Right atrium auricular region (tissue), 2 donors: ENCODE measurements at places on chromosomes 16 and 17. TPM values are rescaled to one million over a fixed set of nuclear protein-coding genes. Genes with fewer than 3 reads are reported as not detected.

GRCh38 chr17:49986396-49987289 is 8.4 kb downstream of the DLX3 start:
- no peak for DNase-seq

GRCh38 chr17:75755205-75755901 is 9.6 kb downstream of the GALK1 start:
- DNase-seq = no peak

- DNase-seq = no peak
Observed at GRCh38 chr16:782766-783403, 5.3 kb downstream of the RPUSD1 start.

GRCh38 chr16:1193143-1193824 is 31.8 kb downstream of the TPSG1 start:
- no peak for DNase-seq

DNA sequence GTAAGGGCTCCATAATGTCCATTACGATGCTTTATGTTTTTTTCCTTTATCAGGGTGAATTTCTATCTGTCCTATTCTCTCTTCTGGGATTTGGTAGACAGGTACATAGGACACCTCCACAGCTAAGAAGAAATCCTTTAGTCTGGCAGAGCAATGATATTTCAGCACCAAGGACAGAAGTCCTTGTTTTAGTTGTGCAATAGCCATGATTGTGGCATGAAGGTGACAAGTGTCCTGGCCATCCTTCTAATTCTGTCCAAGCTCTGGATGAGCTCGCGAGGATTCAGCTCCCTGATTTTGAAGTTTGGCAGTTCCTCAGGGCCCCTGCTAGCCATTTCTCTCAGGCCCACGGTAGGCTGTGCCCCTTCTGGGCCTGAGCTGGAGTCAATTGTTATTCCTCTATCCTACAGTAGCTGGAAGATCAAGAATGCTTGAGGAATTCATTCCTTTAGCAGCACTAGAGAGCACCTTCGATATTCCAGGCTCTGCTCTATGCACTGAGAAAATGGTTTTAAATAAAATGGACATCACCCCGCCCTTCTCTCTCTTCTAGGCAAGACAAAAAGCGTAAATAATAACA is 320.8 kb downstream of the XYLT1 start:
- DNase-seq = no peak

DNA sequence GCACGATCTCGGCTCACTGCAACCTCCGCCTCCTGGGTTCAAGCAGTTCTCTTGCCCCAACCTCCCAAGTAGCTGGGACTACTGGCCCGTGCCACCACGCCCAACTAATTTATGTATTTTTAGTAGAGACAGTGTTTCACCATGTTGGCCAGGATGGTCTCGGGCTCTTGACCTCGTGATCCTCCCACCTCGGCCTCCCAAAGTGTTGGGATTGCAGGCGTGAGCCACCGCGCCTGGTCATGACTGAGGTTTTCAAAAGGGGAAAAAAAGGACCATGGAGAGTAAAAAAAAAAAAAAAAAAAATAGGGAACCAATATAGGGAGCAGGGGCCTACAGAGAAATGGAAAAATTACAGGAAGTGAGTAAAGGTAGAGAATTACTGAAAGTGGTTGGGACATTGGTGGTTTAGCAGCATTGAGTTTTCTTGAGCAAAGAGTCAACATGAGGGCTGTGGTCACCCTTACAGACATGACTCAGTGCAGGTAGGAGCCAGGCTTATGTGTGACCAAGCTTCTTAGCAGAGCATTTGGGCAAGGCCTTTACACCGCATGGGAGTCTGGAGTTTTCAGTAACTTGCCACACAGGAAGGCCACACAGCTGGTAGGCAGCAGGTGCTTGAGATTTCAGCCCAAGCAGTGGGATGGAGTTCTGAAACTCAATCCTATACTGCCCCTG is 447.3 kb downstream of the HS3ST3B1 start:
- no peak for DNase-seq

DNA sequence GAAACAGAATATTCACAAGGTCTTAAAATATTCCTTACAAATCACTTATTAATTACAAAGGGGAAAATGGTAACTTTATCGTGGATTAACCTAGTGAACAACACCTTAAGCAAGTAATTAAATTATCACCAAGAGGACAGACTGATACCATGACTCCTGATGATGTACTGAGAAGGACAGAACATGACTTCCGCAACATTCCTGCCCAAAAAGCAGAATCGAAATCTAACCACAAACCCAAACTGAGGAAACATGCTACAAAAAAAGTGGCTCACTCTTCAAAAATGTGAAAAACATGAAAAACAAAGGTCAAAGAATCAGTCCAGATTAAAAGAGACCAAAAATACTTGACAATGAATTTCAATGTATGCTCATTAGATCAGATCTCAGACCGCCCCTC is 151.5 kb downstream of the AATF start:
- DNase-seq = no peak

DNA sequence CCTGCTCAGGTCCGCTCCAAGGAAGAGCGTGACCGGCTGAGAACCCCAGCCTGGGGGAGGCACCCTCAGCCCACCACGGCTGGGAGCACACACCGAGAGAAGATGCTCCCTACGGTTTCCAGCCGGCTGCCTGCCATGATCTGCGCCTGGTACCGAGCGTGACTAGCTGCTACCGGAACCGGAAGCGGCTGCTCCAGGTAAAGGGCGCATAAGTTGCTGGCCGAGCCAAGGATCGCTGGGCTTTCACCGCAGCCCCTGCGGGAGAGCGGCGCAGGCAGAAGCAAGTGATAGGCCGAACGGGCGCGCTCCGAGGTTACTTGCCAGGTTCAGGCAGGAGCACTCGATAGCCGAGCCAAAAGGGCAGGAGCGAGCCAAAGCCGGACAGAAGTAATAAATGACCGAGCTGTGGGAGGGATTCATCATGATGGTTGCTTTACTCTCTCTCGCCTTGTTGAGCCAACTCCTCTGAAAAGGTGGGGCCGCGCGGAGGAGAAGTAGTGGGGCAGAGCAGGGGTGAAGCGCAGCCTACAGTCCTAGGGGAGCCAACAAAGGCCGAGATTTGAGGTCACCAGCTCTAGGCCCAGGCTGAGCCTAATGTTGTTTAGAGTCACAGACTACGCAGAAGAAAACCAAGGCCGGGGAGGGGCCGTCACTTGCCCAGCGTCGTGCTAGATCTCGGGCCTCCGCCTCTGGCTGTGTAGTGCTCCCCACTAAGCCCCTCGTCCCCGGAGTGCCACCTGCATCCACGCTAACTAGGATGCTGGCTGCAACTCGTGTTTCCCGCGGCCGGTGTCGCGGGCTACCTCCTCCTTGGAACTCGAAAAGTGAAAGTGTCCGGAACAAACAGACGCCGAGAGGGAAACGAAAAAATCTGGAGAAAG is at the start of gene MRPS23:
MRPS23 (minus strand) TSS at position 171 of the 881 bp plus-strand sequence; CDS start at position 137, 34 bp downstream.
- peak; percentile 99 for DNase-seq

Gene QPRT
- total RNA-seq = 18.3 TPM

Gene GEMIN4
- total RNA-seq = 8.2 TPM

Gene PYY
- total RNA-seq = not detected

Gene TNK1
- 4.1 TPM for total RNA-seq
